ENCODE measurements at places on chromosomes 1 and 21. TPM values are rescaled to one million over a fixed set of nuclear protein-coding genes. Genes with fewer than 3 reads are reported as not detected.

SLAMF1 gene
- 186 TPM for total RNA-seq

XKR8 gene
- total RNA-seq, result 8.4 TPM

CYP4A11 gene
- total RNA-seq, result not detected

SLC5A9 gene
- total RNA-seq, result not detected

GRCh38 chr1:180343921-180344769 lies 114.1 kb downstream of the LHX4 start:
- no peak for ATAC-seq

DNA sequence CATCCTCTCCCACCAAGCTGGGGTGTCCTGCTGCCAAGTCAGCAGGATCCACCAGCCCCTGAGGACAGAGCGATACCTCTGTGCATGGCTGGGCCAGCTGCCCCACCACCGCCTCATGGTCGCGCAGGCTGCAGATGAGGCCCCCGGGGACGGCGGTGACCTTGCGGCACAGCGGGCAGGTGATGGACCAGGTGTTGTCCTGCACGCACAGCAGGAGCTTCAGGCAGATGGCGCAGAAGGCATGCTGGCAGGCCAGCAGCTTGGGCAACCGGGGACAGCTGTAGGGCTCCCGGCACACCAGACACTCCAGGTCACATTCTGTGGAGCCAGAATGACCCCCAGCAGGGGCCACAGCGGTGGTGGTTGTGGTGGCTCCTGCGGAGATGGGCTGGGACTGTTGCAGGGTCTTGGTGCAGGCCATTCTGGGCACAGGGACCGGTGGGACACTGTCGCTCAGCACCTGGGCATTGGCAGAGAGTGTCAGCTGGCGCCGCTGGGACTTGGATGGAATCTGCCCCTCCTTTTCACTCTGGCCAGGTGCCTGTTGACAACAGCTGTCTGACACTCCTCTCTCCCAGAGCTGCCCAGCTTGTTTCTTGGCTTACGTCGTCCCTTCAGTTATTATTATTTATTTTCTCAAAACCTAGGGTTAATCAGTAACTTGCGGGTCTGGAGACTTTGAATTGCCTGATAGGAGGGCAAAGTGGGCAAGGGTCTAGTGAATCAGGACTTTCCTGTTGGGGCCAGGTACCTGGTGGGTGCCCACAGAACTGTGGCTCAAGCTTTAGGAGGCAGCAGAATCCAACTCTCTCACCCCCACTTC lies at the start of gene RNF186:
Gene RNF186 (minus strand): TSS at position 603 of the 823 bp plus-strand sequence. CDS start 182 bp downstream, at position 421.
- no peak for ATAC-seq

GRCh38 chr1:150557065-150557600 lies 7.9 kb downstream of the ADAMTSL4 start:
- no peak for ATAC-seq

DNA sequence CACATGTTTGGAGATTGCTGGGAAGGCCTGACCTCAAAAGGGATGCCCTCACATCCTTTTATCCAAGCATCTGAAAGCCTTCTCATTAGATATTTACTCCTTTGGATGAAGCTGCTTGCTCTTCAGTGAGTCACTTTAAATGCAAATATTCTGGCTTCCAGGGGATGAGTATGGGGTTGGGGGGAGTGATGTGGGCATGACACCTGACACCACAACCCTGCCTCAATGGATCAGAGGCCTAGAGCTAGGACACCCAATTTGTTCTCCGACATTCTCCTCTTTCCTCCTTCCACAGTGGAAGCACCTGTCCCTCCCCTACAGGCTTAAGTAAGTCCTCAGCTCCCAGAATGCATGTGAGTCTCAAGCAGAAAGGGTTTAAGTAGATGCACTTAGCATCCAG lies 238.3 kb downstream of the OMA1 start:
- no peak for ATAC-seq

GRCh38 chr1:11842154-11843041 lies 5.2 kb downstream of the NPPA start:
- ATAC-seq, result no peak

- ATAC-seq, result no peak
These were observed 276.8 kb upstream of the C1orf174 start for GRCh38 chr1:4176841-4177240.

- no peak for ATAC-seq
These were observed 668.7 kb downstream of the MRPL39 start for GRCh38 chr21:24938573-24938972.

GRCh38 chr1:32431736-32432400 lies 33.0 kb upstream of the ZBTB8B start:
- peak; percentile 26 for ATAC-seq

GRCh38 chr1:168786476-168787330 lies 57.7 kb upstream of the DPT start:
- ATAC-seq, result no peak

Measured in activated T-helper 17 cell treated with anti-CD3 and anti-CD28 coated beads, Interleukin-2, amount 50 U/mL, for 72 hours (primary cell).